Adrenal gland (tissue), 19 donors: ENCODE measurements at places on chromosomes 16 and 17. TPM values are rescaled to one million over a fixed set of nuclear protein-coding genes. Genes with fewer than 3 reads are reported as not detected.

DNA sequence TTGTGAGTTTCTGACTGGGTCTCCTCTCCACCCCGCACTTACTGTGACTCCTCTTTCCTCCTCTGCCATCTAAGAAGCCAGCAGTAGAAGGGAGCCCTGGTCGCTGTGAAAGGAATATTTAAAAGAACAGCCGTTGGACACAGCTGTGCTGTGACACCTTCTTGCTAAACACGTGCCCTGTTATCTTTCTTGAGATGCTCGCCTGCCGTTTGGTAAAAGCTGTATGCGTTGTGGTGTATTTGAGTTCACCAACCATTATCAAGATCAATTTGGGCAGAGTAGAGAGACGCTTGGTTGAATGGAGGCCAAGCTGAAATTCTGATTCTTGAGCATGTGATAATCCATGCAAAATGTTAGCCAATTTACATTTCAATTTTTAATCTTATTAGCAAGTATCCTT is 3.8 kb downstream of the GID4 start:
- no peak overlapping the region for H3K4me3 ChIP-seq
- H3K27me3 ChIP-seq: no peaks in the 10 kb centered on the region
- H3K4me1 ChIP-seq: peaks cover 24% of the 10 kb centered on the region
- no peak overlapping the region for H3K27ac ChIP-seq

- peak; percentile 92 for DNase-seq
- H3K36me3 ChIP-seq: no peaks in the 10 kb centered on the region
- H3K4me1 ChIP-seq: peaks cover 38% of the 10 kb centered on the region
- no peak overlapping the region for H3K4me3 ChIP-seq
Measured at GRCh38 chr16:72937360-72937759, 110.6 kb downstream of the ZFHX3 start.

GRCh38 chr17:61161615-61162134 is 238.0 kb upstream of the TBX2 start:
- no peaks in the 10 kb centered on the region for H3K4me1 ChIP-seq
- DNase-seq: no peak
- no peaks in the 10 kb centered on the region for H3K36me3 ChIP-seq
- H3K4me3 ChIP-seq: no peak overlapping the region
- no peaks in the 10 kb centered on the region for H3K27me3 ChIP-seq

DNA sequence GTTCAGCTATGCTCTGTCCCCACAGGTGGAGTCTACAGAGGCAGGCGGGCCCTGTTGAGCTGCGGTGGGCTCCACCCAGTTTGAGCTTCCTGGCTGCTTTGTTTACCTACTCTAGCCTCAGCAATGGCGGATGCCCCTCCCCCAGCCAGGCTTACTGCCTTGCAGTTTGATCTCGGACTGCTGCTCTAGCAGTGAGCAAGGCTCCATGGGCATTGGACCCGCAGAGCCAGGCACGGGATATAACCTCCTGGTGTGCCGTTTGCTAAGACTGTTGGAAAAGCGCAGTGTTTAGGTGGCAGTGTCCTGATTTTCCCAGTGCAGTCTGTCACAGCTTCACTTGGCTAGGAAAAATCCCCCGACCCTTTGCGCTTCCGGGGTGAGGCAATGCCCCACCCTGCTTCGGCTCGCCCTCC is 89.1 kb downstream of the BCAS3 start:
- H3K27ac ChIP-seq: no peak overlapping the region
- no peak for DNase-seq
- H3K4me1 ChIP-seq: no peaks in the 10 kb centered on the region

DNA sequence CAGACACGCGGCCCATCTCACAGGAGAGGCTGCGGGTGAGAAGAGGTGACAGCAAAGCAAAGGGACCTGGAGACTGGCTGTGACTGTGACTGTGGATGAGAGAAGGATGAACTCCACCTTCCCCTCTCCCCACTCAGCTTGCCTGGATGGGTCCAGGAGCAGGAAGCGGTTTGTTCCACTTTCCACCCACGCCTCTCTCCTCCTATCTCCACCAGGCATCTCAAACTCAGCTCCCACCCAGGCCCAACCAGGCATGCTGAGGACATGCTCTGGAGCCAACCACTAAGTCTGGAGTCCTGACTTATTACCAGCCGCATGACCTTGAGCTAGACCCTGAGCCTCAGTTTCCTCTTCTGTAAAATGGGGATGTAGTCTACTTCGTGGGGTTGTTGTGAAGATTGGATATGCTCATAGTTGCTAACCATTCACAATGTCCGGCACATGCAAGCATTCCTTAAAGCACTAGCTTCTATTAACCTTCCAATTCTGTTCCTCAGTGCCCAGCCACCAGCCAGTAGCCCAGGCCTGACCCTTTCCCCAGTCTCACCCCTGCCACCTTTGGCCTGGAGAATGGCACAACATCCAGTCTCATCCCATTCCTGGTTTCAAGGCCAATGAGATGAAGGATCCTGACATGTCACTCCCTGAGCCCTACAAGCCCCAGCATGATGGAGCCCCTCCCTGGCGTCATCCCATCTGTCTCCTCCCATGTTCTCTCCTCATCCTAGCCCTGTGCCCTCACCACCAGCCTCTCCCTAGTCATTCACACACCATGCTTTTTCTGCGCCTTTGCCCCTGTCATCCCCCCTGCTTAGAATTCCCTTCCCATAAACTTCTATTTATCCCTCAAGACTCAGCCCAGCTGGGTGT is 2.3 kb downstream of the GAS2L2 start:
- no peak overlapping the region for H3K27ac ChIP-seq
- no peaks in the 10 kb centered on the region for H3K4me1 ChIP-seq
- no peaks in the 10 kb centered on the region for H3K36me3 ChIP-seq
- peaks cover 26% of the 10 kb centered on the region for H3K27me3 ChIP-seq

DNA sequence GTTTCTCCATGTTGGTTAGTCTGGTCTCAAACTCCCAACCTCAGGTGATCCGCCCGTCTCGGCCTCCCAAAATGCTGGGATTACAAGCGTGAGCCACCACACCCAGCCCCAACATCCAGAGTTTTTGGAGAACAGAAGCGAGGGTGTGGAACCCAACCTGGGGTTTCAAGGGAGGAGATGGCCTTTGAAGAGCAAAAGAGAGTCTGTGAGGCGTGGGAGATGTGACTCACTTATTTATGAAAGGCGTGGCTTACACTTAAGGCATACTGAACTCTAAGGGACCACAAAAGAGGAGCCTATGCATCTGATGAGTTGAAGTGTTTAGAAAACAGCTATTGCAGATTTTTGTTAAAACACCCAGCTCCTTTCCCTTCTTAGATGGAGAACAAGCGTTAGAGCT is 18.9 kb downstream of the ARSG start:
- peaks cover 8% of the 10 kb centered on the region for H3K4me1 ChIP-seq
- no peak overlapping the region for H3K4me3 ChIP-seq
- DNase-seq: no peak

GRCh38 chr17:2964370-2964769 is 99.0 kb downstream of the OR1D5 start:
- H3K36me3 ChIP-seq: no peaks in the 10 kb centered on the region
- peaks cover 5% of the 10 kb centered on the region for H3K4me1 ChIP-seq
- no peak overlapping the region for H3K27ac ChIP-seq
- no peak overlapping the region for H3K4me3 ChIP-seq
- no peak for DNase-seq

The DNAH9 gene
- 1.4 TPM for polyA plus RNA-seq

The RHBDL1 gene
- polyA plus RNA-seq: 21.1 TPM
